ENCODE measurements at places on chromosomes 12 and 14. TPM values are rescaled to one million over a fixed set of nuclear protein-coding genes. Genes with fewer than 3 reads are reported as not detected.

DNA sequence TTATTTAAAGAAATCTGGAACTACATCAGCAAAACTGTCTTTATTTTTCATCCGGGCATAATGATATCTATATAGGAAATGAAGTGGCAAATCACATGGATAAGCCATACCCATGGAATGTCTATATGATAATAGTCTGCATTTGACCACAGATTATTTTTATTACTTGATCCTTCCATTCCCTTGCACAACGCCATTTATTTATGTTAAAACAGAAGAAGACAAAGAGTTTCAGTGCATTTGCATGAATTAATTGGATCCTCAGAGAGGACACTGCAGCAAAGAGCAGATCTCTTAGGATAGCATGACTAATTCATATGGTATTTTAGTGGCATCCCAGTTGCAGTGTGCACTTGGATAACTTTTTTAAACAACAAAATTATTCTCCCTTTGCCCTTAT, 345.0 kb downstream of the CCDC91 start:
- DNase-seq, result no peak

The CLEC4D gene
- total RNA-seq, result 0.70 TPM

The IL26 gene
- not detected for total RNA-seq

- no peak for DNase-seq
These were observed 10.7 kb upstream of the FAM234B start for GRCh38 chr12:13033476-13033875.

DNA sequence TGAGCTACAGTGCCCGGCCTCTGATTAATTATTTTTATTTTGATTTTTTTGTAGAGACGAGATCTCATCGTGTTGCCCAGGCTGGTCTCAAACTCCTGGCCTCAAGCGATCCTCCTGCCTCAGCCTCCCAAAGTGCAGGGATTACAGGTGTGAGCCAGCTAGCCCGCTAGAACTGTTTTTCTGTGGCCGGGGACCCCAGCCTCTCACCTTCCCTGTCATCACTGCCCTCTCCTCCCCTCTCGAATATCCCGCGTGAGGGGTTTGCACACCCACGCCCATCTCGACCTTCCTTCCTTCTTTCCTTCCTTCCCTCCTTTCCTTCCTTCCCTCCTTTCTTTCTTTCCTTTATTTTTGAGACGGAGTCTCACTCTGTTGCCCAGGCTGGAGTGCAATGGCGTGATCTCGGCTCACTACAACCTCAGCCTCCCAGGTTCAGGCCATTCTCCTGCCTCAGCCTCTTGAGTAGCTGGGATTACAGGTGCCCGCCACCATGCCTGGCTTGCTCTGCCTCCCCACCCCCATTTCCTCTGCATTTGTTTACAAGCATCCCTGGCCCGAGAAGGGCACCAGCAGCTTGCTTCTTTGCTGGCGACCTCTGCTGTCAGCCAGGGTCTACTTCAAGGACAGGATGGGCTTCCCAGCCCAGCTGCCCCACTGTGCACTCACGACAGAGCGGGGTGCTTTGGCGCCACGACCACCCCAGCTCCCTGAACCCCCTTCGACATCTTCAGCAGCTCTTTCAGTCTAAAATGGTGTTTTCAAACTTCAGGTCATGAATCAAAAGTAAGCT, 4.3 kb upstream of the TRAF3 start:
- DNase-seq, result peak; percentile 89

The P2RX2 gene
- total RNA-seq, result 0.97 TPM

The KRT8 gene
- total RNA-seq, result 1,920 TPM

- DNase-seq, result peak; percentile 54
These were observed 921 bp downstream of the RAD51B start for GRCh38 chr14:67820428-67820971.

The MSRB3 gene
- total RNA-seq, result 2.1 TPM

DNA sequence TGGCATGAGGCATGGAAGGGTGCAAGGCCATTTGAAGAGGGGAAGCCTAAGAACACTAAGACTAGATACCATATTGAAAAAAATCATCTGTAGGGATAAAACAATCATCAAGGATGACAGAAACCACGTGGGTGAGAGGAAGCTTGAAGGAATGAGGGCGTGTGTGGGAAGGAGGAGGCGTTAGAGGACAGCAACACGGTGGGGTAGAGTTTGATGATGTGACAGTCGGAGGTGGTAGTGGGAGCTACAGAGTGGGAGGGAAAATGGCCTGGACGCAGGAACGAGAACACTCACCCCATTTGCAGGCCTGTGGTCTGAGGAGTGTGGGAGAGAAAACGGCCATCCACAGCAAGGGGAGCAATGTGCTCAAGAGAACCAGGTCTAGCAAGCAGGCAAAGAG, 25.4 kb upstream of the NUDT4 start:
- DNase-seq, result no peak

DNA sequence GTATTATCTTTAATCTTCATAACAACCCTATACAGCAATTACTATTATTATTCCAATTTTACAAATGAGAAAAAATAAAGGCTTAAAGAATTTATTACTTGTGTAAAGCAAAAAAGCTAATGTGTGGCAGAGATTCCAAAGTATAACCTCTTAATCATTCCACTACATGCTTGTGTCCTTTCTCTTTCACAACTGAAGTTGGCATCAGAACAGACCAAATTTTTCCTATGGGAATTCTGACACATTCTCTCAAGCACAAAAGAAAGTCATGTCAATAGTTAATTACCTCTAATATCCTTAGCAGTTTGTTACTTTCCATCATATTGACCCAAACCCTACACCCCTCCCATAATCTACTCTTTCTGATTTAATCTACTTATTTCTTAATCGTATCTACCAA, 86.7 kb downstream of the BCL2L14 start:
- no peak for DNase-seq

- DNase-seq, result no peak
These were observed 162.0 kb upstream of the ATP2B1 start for GRCh38 chr12:89870413-89871184.

- no peak for DNase-seq
These were observed 36.0 kb downstream of the RTRAF start for GRCh38 chr14:52025310-52025709.

GRCh38 chr12:46486588-46486987, 114.0 kb upstream of the SLC38A2 start:
- no peak for DNase-seq

The SLC39A5 gene
- total RNA-seq, result 3.2 TPM

The RTN1 gene
- total RNA-seq, result 5.5 TPM

The RFLNA gene
- total RNA-seq, result 1.2 TPM

The ADCY4 gene
- not detected for total RNA-seq

- DNase-seq, result no peak
These were observed 99.9 kb downstream of the TMTC3 start for GRCh38 chr12:88241862-88242570.

DNA sequence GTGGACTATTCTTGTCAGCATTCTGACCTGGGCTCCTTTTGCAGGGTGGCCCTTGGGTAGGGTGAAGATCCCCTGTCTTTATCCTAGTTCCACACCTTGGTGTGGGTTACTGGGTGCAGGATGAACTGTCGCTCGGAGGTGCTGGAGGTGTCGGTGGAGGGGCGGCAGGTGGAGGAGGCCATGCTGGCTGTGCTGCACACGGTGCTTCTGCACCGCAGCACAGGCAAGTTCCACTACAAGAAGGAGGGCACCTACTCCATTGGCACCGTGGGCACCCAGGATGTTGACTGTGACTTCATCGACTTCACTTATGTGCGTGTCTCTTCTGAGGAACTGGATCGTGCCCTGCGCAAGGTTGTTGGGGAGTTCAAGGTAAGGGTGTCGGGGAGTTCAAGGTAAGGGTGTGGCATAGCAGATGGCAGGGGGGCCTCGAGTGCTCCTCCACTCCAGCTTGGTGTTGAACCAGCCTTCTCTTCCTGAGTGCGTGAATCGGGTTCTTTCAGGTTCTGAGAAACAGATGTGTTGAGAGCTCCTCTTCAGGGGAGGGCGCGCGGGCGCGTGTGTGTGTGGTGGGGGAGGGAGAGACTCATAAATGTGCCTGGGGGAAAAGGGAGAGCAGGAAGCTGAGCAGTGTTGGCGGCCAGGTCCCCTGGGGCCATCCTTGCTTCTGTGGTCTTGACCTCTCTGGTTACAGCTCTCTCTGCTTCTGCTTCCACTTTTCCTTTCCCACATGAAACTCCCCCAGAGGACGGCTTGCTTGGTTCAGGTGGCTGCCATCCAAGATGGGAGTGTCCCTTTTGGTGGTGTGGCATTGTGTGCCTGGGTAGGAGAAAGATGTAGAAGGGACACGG, 4.0 kb downstream of the ATG101 start:
- DNase-seq, result no peak

DNA sequence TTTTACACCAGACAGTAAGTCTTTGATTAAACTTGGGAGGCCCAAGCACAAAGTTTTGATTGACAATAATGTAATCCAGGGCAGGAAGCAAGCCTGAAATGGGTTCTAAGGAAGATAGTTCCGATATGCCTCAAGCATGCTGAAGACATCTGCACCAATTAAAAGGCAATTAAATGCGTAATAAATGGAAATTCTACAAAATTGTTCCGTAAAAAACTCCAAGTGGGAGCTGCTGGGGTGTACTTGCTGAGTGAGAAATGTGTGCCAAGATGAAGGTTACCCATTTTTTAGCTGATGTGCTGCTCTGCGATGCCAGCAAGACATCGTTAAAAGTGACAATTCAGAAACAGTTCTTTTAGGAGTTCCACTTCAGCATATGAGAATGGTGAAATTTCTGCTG, 146.3 kb upstream of the GZMB start:
- DNase-seq, result no peak

DNA sequence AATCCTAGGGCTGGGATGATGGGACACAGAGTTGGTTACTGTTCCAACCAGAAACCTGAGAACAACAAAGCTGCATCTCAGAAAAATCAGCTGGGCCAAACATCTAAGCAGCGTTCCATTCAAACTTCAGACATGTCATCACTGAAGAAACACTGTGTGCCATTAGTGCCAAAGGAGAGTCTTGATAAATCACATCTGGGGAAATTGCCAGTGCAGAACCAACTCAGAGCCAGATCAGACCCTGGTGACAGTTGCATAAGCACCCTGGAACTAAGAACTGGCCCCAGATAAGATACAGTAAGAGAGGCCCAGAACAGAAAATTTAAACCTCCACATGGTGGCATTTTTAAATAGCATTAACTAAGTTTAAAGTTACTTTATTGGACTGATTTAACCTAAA, 482.8 kb downstream of the PRKD1 start:
- DNase-seq, result no peak

The FOXN4 gene
- total RNA-seq, result 0.55 TPM

GRCh38 chr14:88729159-88729558, 63.6 kb downstream of the EML5 start:
- no peak for DNase-seq

GRCh38 chr12:133233006-133233405, 2.7 kb downstream of the ANHX start:
- no peak for DNase-seq

GRCh38 chr14:69626132-69626500, 14.7 kb downstream of the SUSD6 start:
- DNase-seq, result no peak

GRCh38 chr12:49806321-49806813, 21.8 kb downstream of the NCKAP5L start:
- no peak for DNase-seq

GRCh38 chr14:58864751-58865513, 227.2 kb downstream of the DACT1 start:
- no peak for DNase-seq

GRCh38 chr12:49982246-49983087, 9.7 kb downstream of the AQP6 start:
- peak; percentile 31 for DNase-seq

GRCh38 chr14:56149151-56149550, 30.9 kb downstream of the PELI2 start:
- no peak for DNase-seq

The KRT77 gene
- not detected for total RNA-seq

The DNAH10 gene
- total RNA-seq, result 0.21 TPM

DNA sequence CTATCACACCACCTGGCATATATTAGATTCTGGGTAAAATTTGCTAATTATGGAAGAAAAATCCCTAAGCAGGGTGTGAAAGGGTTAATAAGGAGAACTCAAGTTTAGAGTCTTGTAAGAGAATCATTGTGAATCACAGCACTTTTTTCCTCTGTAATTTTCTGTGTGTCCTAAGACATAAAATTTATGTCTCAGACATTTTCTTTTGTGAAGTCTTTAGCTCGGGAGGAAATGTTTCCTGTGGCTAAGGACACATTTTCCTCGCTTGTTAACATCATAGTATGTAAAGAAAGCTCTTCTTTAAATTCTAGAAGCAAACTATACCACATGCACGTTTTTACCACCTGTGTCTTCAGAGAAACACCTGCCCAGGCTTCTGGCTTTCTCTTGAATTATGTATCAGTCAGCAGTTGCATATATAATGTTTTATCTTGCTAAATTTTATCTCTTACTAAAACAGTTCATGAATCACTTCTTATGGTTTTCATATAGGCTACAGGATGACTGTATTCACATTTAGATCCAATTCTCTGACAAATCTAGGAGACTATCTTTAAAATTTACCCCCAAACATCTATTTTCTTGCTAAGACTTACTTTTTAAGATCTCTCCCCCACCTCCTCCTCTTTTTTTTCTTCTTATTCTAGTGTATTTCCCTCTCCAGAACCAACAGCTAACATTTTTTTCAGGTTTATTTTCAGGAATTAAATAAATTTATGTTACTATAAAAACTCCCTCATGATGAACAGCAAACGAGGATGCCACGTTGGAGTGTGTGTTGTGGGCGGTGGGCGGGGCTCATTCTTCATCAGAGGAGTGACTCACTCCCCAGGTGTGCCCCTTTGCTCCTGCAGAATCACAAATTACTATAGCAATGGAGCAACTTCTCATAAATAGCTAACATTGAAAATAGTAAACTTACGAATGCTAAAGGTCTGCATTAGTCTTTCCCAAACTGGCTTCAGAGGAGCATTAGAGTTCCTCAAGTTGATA, 11.6 kb upstream of the CSRP2 start:
- no peak for DNase-seq

The TMX1 gene
- total RNA-seq, result 40.7 TPM

- DNase-seq, result no peak
These were observed 8.9 kb downstream of the CDKN1B start for GRCh38 chr12:12725956-12726554.
